ENCODE measurements at places on chromosomes 7 and 10.

- DNase-seq = no peak
These were observed 87.3 kb downstream of the IDE start for GRCh38 chr10:92486637-92487036.

DNA sequence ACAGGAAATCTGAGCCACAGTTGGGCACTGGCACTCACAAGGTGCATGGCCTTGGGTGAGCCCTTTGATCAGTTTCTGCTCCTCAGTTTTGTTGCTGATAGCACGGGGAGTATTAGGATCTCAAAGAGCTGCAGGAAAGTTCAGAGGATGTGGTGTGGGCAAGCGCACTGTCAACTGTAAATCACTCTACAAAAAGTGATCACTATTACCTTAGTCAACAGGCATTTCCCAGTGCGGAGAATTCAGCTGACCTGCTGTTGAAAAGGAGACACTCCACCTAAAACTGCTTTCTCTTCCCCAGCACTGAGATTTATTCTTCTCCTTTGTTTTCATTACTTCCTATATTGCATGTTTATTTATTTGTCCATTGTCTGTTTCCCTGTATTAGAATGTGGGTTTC, 331.0 kb downstream of the PRPF18 start:
- DNase-seq = no peak

- DNase-seq = no peak
These were observed 322.3 kb upstream of the PODXL start for GRCh38 chr7:131878777-131879176.

DNA sequence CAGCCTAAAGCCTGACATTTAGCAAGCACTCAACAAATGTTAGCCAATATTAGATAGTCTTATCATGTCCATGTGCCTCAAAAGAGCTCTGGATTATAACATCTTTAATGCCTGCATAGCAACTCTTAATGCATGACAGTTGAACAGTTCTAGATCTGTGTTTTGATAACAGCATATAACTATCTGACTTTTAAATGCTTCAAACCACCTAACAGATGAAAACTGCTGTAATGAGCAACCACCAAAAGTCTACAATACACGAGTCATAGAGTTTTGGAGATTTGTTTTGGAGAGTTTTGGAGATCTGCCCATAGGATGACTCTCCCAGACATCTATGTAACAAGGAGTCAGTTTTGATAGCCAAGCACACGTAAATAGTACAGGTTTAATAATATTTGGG, 227.3 kb downstream of the TWIST1 start:
- DNase-seq = no peak

GRCh38 chr7:142460402-142461117, 202.7 kb upstream of the PRSS58 start:
- DNase-seq = no peak
